ENCODE measurements at places on chromosomes 11 and 22.

GRCh38 chr11:133952199-133953190 is 4.3 kb downstream of the IGSF9B start:
- DNase-seq: no peak

DNA sequence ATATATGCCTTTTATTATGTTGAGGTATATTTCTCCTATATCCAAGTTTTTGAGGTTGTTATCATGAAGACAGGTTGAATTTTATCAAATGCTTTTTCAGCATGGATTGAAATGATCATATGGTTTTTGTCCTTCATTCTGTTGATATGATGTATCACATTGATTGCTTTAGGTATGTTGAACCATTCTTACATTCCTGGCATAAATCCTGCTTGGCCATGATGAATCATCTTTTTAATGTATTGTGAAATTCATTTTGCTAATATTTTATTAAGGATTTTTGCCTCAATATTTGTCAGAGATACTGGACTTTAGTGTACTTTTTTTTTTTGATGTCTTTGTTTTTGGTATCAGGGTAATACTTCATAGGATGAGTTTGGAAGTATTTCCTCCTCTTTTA is 283.8 kb upstream of the C11orf87 start:
- no peak for DNase-seq

DNA sequence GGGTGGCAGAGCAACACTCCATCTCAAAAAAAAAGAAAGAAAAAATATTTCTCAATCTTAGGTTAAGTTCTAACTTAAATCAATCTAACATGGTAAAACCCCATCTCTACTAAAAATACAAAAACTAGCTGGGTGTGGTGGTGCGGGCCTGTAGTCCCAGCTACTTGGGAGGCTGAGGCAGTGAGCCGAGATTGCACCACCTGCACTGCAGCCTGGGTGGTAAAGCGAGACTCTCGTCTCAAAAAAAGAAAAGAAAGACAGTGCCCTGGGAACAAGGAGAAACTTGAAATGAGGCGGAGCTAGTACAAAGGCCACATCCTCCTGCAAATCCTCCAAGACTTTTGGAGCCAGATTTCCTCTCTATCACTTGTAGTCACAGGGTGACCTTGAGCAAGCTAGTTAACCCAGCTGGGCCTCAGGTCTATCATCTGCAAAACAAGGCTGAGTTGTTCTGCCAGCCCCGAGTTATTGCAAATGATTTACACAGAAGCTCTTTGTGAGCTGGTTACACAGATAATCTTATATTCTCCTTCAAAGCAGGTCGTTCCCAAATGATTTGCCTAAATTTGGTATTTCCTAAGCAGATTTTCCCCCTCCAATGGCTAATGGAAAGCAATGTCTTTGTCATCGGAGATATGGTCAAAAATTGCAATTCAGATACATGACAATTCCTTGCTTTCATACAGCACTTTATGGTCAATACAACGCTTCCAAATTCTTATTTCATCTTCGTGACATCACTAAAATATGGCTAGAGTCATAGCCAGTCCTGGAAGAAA is 1.9 kb downstream of the ANKRD54 start:
- DNase-seq: no peak

DNA sequence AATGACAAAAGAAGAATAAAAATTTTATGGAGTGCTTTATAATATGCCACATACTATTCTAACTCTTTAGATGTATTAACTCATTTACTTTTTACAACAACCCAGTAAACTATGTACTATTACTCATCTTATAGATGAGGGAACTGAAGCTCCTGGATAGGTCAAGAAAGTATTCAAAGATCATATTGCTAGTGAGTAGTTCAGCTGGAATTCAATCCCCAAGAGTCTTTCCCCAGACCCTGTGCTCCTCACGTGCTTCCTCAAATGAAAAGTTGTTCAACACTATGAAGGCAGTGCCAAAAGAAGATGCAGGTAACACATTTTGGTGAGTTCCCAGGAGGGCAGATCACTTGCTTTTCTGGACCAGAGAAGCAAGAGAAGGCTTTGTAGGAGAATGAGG is 46.8 kb downstream of the BTG4 start:
- DNase-seq: no peak

GRCh38 chr11:69981119-69981784 is 96.9 kb upstream of the ANO1 start:
- DNase-seq: no peak

DNA sequence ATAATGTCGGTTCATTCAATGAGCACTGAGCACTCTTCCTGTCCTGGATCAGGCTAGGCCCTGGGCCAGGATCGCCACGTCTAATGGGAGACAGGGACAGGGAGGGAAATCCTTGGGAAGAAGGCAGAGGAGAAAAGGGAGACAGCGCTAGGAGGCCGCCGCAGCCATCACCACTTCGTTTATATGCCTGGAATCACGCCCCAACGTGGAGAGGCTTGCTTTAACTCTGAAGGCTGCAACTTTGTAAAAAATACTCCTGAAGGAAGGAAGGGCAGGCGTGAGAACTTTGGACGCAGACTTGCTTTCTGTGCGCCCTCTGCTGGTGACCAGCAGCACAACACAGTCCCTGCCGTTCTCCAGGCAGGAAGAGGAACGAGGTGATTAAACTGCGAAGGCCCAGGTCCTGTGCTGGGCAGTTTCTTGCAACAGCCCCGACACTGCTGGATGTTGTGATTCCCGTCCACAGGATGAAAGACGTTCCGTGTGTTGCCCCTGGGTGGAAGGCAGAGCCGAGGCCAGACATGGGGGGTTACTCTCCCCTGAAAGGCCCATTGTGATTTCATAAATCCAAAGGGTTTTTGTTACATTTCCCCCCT is 22.1 kb downstream of the RIBC2 start:
- DNase-seq: peak; percentile 87

DNA sequence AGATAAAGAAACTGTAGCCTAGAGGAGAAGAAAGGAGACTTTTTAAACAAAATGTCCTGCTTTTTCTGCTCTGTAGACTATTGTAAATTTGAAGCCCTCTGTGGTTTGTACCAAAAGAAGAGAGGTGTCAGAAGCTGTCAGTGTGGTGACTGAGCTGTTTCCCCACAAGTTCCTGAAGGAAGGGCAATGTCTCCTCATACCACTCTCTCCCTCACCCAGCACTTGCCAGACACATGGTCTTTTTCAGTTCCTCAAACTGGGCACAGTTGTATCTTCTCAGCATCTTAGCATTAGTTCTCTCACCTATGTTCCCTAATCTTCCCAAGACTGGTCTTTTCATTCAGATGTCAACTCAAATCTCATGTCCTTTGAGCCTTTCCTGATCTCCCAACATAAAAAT is 4.3 kb downstream of the BCO2 start:
- DNase-seq: peak; percentile 82

- DNase-seq: no peak
Observed at GRCh38 chr11:25981998-25982397, 349.9 kb upstream of the ANO3 start.

GRCh38 chr11:104583857-104584256 is 314.4 kb downstream of the CASP12 start:
- DNase-seq: no peak

- no peak for DNase-seq
Observed at GRCh38 chr11:61075891-61076290, 26.4 kb upstream of the CD5 start.

DNA sequence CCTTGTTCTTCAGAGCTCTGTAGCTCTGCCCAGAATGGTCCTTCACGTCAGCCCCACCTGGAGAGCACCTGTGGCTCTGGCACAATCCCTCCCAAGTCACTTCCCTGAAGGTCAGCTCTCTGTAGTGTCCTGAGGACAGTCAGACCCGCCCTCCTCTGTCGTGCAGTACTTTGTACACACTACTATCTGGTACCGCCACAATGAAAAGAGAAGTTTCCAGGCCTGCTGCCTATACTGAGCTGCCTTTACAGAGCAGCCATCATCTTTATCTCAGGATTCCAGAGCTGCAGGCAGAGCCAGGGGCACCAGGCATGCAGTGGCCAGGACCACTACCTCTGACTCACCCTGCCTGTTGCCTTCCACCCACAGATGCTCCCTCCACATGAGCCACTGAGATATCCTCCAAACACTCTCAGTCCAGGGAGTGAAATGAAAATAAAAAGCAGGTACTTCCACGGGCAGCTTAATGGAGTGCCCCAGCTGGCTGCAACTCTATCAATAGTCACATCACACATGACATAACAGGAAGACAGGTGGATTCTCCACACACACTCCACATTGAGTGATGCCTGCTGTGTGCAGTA is 7.3 kb downstream of the PACSIN2 start:
- no peak for DNase-seq

DNA sequence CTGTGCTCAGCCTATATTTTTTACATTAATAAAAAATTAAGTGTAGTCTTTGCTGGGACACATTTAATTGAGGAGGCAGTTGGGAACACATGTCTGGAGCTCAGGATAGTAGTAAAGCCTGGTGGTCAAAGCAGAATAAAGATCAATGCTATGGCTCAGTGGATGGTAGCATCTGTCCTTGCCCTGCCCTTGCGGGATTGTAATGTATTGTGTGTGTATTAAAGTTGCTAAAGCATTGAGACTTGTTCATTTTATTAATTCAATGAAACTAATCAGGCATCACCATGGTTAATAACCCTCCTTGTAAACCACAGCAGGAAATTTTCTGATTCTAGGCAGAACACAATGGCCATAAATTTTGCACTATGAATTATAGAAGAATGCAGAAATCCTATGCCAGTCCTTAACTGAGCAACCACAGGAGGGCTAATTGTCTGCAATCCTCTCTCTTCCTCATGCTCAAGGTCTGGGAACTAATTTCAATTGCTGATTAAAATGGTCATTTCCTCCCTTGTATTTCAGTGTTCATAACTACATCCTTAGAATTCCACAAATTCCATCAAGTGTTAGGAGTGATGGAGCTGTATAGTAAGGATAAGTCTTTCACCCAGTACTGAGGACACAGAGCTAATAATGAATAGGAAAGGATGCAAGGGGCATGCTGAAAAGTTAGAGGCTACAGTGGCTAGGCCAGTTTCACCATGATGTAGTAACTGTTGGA is 403.2 kb upstream of the DDI1 start:
- DNase-seq: no peak

- no peak for DNase-seq
Observed at GRCh38 chr22:39627865-39628562, 57.5 kb downstream of the CACNA1I start.

GRCh38 chr22:36757668-36758211 is 18.2 kb downstream of the IFT27 start:
- DNase-seq: peak; percentile 61

- no peak for DNase-seq
Observed at GRCh38 chr22:44438056-44438455, 60.0 kb downstream of the RTL6 start.

GRCh38 chr11:1619449-1619848 is 2.5 kb downstream of the KRTAP5-4 start:
- DNase-seq: no peak

DNA sequence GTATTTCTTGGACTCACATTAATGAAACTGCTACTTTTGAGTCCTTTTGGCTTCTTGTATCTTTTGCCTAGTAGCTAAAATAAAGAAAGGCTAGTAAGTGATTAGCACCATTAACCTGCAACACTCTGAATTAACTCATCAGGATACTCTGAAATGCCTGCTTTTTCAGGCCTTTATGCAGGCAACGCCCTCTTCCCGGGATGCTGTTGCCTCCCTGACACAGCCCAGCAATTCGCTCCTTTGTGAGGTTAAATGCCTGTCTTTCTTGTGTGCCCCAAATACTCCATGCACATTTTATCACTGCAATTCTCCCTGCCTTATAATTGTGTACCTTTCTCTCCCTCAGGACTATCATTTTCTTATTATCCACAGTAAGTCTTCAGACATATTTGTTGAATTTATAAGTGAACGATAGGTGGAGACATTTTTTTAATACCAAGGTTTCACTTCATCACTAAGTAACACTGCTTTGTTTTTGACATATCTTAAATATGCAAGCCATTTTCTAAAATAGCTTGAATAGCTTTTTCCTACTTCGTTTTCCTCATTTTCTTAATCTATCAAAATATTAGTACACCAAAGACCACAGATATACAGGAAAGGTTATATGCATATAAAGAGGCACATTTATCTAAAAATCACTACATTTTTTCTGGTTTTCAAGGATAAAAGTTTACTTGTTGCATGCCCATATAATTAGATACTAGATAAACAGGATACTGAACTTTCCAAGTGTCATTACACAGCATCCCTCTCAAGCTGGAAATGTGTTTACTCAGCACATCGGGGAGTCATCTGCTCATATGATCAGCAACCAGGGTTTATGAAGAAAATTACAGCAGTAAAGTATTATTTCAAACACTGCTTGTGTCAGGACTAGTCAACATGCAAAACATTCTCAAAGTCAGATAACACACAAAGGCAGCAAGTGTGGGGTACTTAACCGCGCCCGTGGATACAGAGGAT is 48.5 kb upstream of the DDI1 start:
- no peak for DNase-seq

DNA sequence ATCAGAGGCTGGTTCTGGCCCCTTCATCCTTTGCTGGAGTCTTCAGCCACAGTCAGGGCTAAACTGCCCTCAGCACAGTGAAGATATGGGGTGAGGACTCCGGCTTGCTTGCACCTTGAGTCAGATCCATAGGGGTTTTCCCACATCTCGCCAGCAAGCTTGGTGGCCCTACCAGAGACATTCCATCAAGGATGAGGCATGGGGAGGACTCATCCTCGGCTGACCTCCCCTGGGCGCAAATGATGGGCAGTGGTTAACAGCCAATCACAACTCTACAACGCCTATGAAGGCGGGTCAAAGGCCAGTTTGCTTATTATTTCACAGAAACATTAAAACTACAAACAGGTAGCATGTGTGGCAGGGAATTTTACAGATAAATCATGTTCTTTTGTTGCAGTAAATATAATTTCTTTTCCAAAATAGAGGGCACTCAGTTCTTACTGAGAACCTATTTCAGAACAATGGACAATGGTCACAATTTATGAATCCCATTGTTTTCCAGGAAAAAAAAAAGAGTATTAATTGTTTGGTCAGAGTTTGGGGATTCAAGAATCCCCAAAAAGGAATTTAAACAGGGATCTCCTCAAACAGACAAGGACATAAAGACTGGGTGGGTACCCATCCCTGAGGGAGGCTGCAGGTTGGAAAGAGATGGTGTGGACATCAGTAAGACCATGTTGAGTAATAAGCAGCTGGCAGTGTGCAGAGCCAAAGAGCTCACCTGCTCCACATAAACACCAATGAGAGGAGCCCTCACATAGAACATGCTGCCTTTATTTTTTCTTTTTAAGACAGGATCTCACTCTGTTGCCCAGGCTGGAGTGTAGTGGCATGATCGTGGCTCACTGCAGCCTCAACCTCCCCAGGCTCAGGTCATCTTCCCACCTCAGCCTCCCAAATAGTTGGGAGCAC is 14.8 kb downstream of the PLAAT3 start:
- peak; percentile 37 for DNase-seq

- no peak for DNase-seq
Observed at GRCh38 chr22:43876866-43877509, 14.7 kb upstream of the SULT4A1 start.

DNA sequence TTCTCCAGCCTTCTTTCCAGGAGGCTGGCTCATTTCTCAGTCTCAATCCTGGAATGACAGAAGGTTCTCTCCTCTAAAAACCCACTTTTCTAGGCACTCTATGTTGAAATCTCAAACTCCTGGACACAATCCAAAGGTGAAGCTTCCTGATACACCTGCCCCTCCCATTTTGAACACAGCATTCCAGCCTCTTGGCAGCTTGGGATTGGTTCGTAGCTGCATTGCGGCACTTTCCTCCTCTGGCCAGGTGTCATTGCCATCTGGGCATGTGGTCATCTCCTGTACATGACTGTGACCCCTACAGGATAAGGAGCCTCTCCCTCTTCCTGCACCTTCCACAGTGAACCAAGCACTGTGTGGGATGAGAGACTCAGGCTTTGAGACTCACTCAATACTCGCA is 230.2 kb upstream of the B3GAT1 start:
- no peak for DNase-seq

- no peak for DNase-seq
Observed at GRCh38 chr11:79615425-79615824, 174.6 kb upstream of the TENM4 start.

GRCh38 chr11:31160504-31161422 is 208.8 kb downstream of the DCDC1 start:
- no peak for DNase-seq
